Liver (tissue), 10 donors: ENCODE measurements at places on chromosomes 1 and 21. TPM values are rescaled to one million over a fixed set of nuclear protein-coding genes. Genes with fewer than 3 reads are reported as not detected.

The TCHH gene
- 0.09 TPM for polyA plus RNA-seq

The PAQR6 gene
- 0.85 TPM for polyA plus RNA-seq

The GJA8 gene
- not detected for polyA plus RNA-seq

The MYBPHL gene
- not detected for polyA plus RNA-seq

The TACSTD2 gene
- polyA plus RNA-seq, result 1.5 TPM
